ENCODE measurements at places on chromosomes 13 and 19.

- DNase-seq, result no peak
Observed at GRCh38 chr19:2582984-2583956, 107.3 kb downstream of the GADD45B start.

GRCh38 chr13:75935805-75936204 lies 299.7 kb downstream of the LMO7 start:
- DNase-seq, result no peak

GRCh38 chr13:106660746-106661625 lies 93.0 kb upstream of the ARGLU1 start:
- no peak for DNase-seq

DNA sequence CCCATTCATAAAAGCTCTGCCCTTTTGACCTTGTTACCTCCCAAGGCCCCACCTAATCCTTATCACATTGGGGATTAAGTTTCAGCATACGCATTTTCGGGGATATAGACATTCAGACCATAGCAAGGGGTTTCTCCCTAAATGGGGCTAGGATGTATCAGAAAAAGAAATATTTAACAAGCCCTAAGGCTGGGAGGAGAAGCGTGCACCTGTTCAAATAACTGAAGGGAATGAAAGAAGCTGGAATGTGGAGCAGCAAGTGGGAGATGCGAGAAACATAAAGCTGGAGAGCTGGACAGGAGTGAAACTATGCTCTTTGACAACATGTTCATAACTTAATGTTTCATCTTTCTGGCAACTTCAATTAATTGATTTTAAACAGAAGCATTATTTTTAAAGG lies 811.8 kb upstream of the GPC6 start:
- no peak for DNase-seq

- no peak for DNase-seq
Observed at GRCh38 chr19:29075149-29075548, 137.8 kb downstream of the UQCRFS1 start.

DNA sequence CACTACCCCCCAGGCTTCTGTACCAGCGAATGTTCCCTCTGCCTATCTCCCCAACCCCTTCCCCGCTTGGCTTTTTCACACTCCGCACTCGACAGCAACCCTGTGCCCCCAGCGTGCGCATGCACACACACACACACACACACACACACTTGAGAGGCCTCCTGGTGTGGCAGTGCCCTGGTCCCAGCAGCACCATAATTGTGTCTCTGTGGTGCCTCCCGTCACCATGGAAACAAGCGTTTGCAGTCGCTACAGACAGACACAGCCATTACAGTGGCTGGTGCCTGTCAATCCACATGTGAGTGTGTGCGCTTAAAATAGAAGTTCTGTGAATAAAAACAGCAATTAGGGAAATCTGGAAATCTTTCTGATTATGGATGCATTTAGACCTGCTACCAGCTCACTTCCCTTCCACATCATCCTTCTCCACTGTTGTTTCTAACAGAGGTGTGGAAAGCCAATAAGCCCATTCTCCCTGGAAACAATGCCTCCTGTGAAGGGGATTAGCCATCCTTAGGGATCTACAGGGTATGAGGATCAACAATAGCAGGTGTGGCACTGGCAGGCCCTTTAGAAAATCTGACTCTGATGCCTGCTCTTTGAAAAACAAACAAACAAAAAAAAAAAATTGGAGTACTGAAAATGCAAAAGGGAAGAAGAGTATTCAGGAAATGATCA lies 146.3 kb downstream of the DCLK1 start:
- no peak for DNase-seq

- no peak for DNase-seq
Observed at GRCh38 chr13:78197231-78197630, 278.6 kb upstream of the EDNRB start.

- no peak for DNase-seq
Observed at GRCh38 chr13:106393776-106394175, 141.7 kb downstream of the EFNB2 start.

DNA sequence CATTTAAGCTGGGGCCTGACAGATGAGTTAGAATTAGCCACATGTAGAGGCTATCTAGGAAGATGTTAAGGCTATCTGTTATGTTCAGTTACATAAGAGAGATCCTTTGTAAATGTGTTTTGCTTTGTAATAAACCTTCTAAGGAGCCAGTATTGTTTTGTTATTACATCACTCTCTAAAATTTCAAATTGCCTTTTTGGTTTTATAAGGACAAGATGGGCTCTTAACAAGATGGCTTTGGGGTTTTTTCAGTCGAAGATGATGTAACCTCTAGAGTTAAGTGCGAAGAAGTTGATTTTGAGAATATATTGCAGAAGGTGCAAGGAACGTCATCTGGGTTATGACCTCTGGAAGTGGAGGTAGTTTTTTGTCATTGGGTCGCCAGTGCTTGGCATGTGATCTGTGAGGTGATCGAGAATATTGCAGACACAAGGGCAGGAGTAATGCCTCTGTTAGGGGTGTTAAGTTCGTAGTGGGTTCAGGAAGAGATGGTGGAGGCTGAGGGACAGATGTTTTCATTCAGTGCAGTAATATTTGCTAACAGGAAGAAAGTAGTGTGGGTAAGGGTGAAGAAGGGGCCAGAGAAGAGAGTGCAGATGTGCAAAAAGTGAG lies 12.7 kb downstream of the LSM14A start:
- DNase-seq, result no peak

- DNase-seq, result no peak
Observed at GRCh38 chr13:112877539-112877938, 91.5 kb upstream of the MCF2L start.

DNA sequence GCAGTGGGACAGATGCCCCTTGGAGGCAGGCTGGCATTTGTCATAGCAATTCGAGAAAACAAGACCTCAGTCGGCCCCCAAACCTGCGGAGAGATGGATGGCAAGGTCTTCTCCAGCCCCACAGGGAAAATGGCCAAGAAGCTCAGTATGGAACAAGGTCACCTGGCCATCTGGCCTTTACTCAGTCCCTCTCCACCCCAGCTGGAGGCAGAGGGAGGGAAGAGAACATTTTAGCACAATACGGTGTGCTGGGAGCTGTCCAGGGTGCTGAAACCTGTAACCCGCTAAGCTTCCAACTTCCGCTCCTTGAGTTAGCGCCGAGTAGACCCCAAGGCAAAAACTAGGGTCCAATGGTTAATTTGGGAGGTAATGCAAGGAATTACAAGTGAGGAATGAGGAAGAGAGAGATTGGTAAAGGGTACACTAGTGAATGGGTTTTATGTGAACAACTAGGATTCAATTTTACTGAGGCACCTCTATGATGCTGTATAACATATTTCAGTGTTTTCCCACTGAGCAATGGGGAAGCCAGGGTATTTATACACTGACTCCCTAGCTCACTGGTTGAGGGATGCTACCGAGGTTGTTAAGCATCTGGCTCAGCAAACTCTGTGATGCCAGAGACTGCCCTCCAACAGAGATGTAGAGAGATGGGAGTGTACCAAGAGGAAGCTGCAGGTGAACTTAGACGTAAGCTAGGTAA lies 64.3 kb downstream of the CACNA1A start:
- peak; percentile 3 for DNase-seq

- DNase-seq, result no peak
Observed at GRCh38 chr19:21468791-21469190, 36.6 kb upstream of the ZNF429 start.

DNA sequence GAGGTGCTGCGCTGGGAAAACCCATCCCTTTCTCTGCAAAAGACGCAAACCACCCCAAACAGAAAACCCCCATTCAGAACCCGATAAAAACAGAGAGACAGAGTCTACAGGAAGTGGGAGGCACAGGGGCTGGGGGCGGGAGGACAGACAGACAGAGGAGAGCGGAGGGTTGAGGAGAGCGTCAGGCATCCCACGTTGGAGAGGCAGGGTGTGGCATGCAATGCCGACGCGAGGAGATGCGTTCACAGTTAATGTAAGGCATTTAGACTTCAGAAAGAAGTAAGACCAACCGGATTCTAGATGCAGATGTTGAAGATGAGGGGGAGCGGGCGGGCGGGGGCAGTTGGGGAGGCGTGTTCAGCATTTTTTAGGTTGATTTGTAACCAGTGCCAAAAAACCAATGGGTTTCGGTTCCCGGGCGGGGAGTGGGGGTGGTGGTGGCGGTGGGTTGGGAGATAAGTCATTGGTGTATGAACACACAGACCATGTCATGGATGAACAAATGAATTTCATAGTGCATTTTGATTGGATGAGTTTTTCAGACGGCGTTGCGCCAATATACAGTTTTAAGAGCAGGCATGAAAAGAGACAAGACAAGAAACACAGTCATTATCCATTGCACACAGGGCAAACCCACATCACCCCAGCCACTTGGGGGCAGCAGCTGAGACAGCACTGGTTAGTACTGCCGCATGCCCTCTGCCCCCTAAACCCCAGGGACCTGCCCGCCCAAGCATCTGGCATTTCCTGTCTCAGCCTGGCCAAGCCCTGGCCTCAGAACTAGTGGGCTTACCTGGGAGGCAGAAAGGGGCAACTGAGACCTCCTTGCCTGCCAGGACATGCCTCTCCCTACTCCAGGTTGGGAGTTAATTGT lies 91.3 kb downstream of the IER2 start:
- no peak for DNase-seq
